ENCODE measurements at places on chromosomes 5 and 9.

- no peak for DNase-seq
- no peaks in the 10 kb centered on the region for H3K27me3 ChIP-seq
- no peak overlapping the region for H3K4me3 ChIP-seq
- H3K36me3 ChIP-seq, result peaks cover 2% of the 10 kb centered on the region
These were observed 77.0 kb downstream of the GALNT10 start for GRCh38 chr5:154267516-154267915.

DNA sequence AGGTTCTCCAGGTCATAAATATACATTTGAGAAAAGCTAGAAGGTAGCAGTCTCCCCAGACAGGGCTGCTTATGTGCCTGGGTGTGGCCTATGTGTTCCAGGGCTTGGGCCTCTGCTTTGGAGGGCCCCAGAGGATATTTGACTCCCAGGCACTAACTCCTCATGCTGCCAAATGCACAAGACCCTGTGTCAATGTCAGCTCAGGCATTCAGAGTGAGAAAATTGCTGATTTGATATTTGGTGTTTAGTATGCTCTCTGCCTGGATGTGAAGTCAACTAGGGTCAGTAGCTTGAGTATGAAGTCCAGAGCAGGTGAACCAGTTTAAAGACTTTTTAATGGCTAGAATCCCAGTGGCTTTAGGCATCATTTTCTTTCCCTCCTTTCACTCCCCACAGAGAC is 57.5 kb upstream of the IL7R start:
- DNase-seq, result no peak
- no peak overlapping the region for H3K4me3 ChIP-seq
- no peak overlapping the region for H3K27ac ChIP-seq
- no peaks in the 10 kb centered on the region for H3K27me3 ChIP-seq

DNA sequence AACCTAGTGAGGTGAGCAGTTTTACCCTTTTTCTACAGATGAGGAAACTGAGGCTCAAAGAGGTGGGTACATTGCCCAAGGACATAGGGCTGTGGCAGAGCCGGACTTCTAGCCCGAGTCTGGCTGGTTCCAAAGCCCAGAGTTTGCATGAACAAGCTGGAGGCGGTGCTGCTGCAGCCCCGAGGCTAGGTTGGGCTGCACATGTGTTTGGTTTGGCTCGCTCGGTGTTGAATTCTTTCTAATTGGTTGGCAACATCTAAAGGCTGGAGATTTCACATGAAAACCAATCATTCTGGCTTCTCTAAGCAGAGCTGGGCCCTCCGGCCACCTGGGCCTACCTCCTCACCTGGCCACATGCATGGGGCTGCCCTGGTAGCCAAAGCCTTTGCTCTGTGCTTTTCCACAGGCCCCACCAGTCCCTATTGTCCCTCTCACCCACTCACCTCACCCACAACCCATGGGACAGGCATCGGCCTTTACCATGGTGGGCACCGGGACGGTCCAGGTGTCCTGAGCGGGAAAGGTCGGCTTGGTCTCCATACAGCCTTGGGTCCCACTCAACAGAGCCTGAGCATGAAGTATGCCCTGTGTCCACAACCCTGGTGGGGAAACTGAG is 262.3 kb downstream of the NSG2 start:
- H3K27me3 ChIP-seq, result peaks cover 14% of the 10 kb centered on the region
- H3K27ac ChIP-seq, result no peak overlapping the region
- no peaks in the 10 kb centered on the region for H3K36me3 ChIP-seq
- no peak overlapping the region for H3K4me3 ChIP-seq

- peaks cover 12% of the 10 kb centered on the region for H3K4me1 ChIP-seq
- no peaks in the 10 kb centered on the region for H3K36me3 ChIP-seq
- no peak overlapping the region for H3K27ac ChIP-seq
- DNase-seq, result no peak
These were observed 11.6 kb downstream of the ABL1 start for GRCh38 chr9:130846487-130847305.

DNA sequence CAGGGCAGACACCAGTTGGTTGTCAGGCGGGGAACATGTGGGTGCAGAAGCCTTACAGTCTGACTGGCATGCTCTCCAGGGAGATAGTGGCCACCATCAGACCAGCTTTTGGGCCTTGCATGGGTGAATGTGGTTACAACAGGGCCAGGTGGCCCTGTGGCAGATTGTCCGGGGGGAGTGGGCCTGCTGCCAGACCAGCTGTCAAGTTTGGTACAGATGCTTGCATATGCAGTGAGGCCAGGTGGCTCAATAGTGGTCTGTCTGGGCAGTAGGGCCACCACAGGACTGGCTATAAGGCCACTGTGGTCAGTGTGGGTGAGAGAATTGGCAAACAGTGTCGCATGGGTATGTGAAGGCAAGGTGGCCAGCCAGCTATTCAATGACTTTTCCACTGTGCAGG is 148.7 kb downstream of the FAM174A start:
- H3K27me3 ChIP-seq, result no peaks in the 10 kb centered on the region
- no peaks in the 10 kb centered on the region for H3K36me3 ChIP-seq
- no peak overlapping the region for H3K4me3 ChIP-seq
- no peaks in the 10 kb centered on the region for H3K4me1 ChIP-seq

GRCh38 chr5:16477541-16477940 is 11.9 kb upstream of the ZNF622 start:
- DNase-seq, result no peak
- peaks cover 2% of the 10 kb centered on the region for H3K4me1 ChIP-seq
- no peak overlapping the region for H3K4me3 ChIP-seq
- H3K27me3 ChIP-seq, result no peaks in the 10 kb centered on the region
- peaks cover 29% of the 10 kb centered on the region for H3K36me3 ChIP-seq
- H3K27ac ChIP-seq, result no peak overlapping the region
